ENCODE measurements at places on chromosomes 3 and 15.

DNA sequence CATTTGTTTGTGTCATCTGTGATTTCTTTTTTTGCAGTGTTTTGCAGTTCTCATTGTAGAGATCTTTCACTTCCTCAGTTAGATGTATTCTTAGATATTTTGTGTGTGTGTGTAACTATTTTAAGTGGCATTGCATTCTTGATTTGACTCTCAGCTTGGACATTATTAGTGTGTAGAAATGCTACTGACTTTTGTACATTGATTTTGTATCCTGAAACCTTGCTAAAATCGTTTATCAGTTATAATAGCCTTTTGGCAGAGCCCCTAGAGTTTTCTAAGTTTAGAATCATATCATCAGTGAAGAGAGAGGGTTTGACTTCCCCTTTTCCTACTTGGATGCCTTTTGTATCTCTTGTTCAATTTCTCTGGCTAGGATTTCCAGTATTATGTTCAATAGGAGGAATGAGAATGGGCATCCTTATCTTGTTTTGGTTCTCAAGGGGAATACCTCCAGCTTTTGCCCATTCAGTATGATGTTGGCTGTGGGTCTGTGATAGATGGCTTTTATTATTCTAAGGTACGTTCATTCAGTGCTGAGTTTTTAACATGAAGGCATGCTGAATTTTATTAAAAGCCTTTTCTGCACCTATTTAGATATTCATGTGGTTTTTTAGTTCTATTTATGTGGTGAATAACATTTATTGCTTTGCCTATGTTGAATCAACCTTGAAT is 211.7 kb downstream of the MBNL1 start:
- DNase-seq, result no peak

GRCh38 chr3:193868590-193868989 is 267.4 kb upstream of the HES1 start:
- DNase-seq, result no peak

GRCh38 chr3:154972951-154973350 is 107.2 kb upstream of the MME start:
- DNase-seq, result no peak

DNA sequence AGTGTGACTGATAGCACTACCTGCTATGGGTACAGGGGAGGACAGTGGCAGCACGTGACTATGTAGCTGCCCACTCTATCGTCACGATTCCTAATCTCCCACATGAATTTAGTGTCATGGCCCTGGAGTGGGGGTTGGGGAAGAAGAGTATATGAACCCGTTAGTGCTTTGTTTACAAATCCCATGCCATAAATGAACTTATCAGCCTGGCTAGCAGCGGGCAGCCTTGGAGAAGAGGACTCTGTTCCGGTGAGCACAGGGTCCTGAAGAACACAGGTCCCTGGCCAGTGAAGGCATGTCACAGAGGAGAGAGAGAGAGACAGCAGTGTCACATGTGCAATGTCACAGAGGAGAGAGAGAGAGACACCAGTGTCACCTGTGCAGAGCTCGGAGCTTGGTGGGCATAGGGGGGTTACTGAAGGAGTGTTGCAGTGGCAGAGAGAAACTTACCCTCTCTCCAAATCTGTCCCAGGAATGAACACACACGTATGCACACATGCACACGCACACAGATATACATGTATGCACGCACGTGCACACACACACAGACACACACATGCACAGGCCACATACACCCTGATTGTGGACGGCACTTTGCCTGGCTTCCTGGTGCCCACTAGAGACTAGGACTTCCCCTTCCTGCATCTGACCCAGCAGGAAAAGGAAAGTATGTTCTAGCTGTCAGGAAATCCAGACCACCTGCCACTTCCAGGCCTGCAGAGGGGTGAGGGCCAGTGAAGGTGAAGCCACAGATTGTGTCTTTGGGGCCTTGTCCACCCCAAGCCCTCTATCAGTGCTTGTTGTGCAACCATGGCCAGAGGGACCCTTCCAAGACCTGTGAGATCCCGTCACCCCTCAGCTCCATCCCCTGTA is 26.3 kb downstream of the ITGA11 start:
- DNase-seq, result no peak

DNA sequence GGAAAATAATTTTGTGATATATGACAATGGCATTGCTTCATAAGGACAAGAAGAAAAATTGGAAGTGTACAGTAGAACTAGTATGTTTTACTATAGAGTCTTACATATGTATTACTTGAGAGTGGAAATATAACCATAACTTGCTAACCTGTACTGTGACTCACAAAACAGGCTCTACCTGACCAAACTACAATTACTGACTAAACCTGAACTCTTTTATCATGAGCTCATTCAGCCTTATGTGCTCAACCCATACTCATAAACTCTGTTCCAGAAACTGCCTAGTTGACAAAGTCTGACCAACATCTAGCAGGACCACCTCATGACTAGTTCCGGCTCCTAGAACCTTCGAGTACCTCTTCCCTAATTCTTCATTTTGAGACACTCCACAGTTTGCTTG is 6.3 kb downstream of the CDIN1 start:
- no peak for DNase-seq
